ENCODE measurements at places on chromosomes 1 and 21.

- DNase-seq: peak; percentile 69
These were observed 26.7 kb upstream of the RPTN start for GRCh38 chr1:152185544-152186391.

GRCh38 chr1:81967951-81968350 lies 167.2 kb downstream of the ADGRL2 start:
- DNase-seq: no peak

DNA sequence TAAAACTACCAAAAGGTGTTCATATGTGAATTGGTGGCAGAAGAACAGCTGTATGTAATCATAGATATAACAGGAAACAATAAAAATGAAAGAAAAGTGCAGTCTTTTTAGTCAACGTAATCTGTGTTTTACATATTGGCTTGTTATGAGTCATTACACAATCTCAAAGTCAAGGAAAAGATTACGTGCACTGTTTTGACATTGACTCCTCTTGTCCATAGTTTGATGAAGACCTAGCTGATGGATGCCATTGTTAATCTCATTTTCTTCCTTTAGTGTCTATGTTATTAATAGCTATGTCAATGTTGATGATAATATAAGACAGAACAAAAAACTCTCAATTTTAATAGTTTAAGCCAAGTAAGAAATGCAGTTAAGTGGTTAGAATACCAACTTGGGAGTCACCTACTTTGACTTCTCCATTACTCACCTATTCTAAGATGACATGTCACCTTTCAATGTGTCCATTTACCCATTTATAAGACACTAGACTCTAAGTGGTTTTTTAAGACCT lies 84.5 kb upstream of the SAMSN1 start:
- peak; percentile 21 for DNase-seq

DNA sequence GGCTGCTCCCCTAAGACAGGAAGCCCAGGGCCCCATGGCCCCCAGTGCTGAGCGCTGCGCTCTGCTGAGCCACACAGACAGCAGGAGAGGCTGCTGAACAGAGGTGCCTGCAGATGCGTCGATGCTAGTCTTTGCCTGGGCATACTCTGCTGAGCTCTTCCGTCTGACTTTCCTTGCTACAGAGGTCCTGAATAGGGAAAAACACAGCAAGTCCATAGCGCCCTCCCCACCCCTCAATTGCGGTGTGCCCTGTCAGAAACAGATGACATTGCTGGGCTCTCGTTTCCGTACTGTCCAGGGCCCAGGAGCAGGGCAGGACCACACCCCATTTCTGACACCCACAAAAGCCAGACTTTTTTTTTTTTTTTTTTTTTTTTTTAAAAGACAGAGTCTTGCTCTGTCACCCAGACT lies 252.5 kb downstream of the SDCCAG8 start:
- no peak for DNase-seq

- DNase-seq: peak; percentile 51
These were observed 38.2 kb downstream of the ZBTB17 start for GRCh38 chr1:15937706-15938168.

DNA sequence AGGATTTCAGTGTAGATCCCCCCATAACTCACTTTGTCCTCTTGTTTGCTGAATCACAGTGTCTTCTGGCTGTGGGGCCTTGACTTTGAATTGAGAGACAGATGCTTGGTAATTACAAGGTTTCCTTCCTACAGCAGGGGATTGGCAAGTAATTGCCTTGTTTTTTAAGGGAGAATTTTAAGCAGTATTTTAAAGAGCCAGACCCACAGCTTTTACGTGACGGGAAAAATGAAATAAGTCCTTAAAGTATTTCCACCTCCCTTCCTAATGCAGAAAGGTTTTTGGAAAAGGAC lies 41.0 kb downstream of the PGBD5 start:
- DNase-seq: no peak

DNA sequence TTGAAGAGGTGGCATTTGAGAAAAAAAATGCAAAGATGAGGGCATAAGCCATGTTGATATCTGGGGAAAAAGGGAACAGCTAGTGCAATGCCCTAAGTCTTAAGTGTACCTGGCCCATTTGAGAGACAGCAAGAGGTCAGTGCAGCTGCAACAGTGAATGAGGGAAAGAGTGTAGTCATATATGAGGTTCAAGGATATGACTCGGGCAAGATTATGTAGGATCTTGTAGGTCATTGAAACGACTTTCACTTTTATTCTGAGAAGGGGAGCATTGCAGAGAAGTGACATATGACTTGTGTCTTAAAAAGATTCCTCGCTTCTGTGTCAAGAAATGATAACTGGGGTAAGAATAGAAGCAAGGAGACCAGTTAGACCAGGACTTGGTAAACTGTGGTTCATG lies 31.0 kb downstream of the NTMT2 start:
- DNase-seq: no peak

- DNase-seq: no peak
These were observed 873.5 kb downstream of the TTLL7 start for GRCh38 chr1:83125456-83125855.

- no peak for DNase-seq
These were observed 2063.9 kb downstream of the MRPL39 start for GRCh38 chr21:23543333-23543732.

GRCh38 chr1:201709564-201710295 lies 119.2 kb upstream of the IPO9 start:
- peak; percentile 72 for DNase-seq

DNA sequence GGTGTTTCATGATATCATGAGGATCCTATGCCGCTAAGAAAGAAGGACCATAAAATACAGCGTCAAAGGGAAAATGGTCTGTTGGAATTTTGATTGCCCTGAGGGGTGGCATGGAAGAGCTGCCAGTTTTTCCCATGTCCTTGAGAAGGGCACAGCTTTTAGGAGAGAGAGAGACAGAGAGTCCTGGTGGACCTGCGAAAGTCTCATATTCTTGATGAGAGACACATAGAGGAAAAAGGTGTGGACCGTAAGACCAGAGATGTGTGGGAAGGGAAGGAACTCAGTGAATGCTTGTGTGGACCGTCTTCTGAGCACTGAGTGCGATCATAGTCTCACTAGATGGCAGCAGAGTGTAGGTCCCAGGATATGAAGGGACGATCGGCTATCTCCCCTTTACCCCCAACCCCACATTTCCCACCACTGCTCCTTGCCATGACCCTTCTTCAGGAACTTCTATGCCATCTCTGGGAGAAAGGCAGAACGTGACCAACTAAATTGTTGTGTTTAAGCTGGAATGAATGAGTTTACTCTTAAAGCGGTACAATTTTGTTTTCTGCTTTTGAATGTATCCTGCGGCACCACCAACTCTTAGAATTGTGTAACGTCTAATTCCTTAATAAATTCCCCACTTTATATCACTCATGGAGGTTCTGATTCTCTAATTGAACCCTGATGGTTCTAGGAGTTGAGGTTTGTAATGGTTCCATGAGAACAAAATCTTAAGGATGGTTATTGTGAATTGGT lies 117.7 kb downstream of the CTH start:
- DNase-seq: peak; percentile 14

GRCh38 chr1:4603295-4604110 lies 50.9 kb upstream of the AJAP1 start:
- peak; percentile 18 for DNase-seq

DNA sequence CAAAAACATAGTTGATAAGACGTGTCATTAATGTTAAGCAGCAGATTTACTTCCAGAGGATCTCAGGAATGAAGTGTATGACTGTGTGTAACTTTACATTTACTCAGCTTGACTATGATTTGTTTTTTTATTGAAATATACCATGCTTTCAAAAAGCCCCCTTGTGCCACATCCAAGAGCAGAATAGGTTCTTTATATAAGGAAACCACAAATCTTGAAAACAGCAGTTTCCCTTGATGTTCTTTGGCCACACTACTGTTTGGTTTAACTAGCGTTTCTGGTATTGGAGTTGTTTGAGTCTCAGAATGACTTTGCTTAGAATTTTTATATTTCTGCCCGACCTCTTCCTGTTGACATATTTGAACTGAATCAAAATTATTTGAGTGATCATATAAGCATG lies 25.0 kb downstream of the LRRC8C start:
- DNase-seq: no peak

- DNase-seq: no peak
These were observed 680.5 kb downstream of the PTPRU start for GRCh38 chr1:29916656-29917369.

DNA sequence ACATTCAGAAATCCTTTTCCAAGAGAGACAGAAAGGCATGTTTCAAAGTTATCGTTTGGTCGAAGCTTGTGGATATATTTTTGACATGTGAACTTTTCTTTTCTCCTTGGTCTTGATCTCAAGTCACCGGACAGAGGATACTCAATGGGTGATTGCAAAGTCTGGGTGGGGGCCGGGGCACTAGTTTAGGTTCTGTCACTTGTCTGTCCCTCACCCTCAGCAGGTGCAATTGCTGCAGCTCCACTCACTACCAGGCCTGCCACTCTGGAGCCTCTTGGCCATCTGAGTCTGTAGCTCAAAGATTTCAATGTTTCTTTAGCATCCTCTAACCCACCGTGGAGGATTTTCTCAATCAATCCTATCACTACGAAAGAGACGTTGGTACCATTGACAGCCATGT lies 246.0 kb upstream of the C1orf174 start:
- DNase-seq: no peak

DNA sequence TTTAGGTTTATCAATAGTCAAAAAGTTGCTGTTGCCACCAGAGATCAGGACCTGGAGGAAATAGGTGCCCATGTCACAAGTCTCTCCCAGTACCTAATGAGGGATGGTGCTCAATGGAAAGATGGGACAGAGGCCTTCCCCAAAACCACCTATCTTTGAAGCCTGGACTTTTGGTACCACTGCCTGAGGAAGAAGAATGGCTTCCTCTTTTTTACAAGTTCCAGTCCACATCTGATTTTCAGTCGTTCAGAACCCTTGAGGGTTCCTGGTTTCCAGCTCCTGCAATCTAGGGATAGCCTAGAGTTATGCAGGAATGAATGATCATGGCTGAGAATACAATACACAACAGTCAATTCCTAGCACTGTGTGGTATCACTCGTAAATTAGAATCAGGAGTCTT lies 5.7 kb downstream of the CATSPERE start:
- DNase-seq: no peak

- DNase-seq: no peak
These were observed 30.2 kb upstream of the RNF187 start for GRCh38 chr1:228457017-228457395.

DNA sequence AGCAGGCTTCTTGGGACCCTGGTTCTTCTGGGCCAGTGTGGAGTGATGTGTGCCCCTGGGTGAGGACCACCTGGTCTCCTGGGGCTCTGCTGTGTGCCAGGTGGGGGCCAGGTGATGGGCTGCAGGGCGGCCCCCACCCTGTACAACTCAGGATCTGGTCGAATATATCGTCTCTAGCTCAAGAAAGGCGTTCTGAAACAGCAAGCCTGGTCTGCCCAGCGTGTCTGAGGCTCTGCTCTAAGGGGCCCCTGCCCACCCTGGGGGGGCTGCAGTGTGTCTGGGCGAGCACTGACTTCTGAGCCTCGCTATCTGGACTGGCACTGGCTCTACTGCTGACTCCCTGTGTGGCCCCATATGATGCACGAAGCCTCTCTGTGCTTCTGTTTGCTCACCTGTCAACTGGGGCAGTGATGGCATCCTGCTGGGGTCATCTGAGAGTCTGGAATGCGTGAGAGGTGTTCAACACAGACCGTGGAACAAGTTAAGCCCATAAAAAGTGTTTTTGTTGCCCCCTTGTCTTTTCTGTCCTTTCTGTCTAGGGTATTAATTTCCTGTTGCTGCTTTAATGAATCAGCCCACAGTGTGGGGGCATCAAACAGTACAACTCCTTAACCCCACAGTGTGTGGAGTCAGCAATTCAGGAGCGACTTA lies 56.0 kb upstream of the TRAPPC10 start:
- no peak for DNase-seq

- no peak for DNase-seq
These were observed 69.5 kb downstream of the MAN1C1 start for GRCh38 chr1:25685938-25686665.

DNA sequence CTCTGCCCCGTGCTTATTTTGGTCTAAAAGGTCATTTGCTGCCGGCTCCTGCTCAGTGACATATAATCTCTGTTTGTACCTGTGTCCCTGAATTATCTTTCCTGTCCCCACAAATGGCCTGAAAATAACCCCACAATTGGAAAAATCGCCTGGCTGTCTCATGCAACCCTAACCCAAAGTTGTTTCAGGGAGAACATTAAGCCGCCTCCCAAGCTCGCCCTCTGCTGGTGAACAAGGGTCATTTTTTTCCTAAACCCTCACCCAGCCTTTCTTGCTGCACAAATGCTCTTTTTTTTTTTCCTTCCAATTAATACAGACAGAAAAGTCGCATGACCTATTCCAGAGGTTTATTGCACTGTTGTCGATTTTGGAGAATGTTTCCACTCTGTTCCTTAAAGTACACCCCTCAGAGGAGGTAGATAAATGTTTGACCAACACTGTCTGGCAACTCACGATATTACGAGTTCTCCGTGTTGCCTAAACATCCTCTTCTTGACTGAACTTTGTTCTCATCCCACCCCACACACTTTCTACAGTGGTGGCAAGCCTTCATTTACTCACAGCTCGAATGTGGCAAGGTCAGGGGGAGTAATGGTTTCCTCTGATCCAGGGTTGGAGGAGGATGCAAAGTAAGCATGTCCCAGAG lies 148.7 kb downstream of the ZZZ3 start:
- peak; percentile 64 for DNase-seq

DNA sequence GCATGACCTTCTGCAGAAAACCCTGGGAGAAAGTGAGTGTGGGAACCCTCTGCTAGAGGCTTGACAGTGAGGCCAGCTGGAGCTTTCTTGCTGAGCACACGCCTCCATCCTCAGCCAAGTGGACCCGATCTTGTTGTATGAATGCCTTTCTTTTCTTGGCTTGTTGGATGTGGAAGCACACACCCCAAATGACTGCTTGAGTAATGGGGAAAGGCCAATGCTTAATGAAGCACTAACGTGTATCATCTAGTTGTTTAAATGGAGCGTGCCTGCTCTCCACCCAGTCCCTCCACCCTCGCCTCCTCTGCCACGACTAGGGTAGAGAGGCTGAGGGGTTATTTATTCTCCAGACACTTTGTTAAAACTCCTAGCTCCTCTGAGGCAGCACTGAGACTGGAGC lies 54.3 kb upstream of the IKBKE start:
- DNase-seq: no peak

DNA sequence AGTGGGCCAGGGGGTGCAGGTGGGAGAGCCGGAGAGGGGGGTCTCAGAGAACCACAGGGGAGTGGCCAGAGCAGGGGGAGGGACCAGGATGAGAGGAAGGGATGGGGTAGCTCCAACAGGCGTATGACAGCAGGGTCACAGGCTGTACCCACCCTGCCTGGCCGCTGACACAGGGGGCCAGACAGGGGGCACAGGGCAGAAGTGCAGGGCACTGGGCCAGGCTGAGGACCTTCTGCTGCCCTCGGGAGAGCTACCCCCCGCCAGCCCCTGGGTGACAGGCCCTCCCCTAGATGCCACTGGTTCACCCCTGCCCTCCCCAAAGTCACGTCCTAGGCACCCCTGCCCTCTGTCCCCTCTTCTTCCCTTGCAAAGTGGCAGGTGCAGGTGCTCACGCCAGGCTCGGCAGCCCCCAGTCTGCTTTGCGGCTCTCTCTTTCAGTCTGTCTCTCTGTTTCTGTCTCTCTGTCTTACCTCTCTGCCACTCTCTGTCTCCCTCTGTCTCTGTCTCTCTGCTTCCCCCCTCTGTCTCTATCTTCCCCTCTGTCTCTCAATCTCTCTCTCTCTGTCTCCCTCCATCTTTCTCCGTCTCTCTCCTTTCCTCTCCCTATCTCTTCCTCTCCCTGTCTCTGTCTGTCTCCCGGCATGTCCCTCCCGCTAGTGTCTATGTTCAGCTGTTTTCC lies 48.5 kb downstream of the WNT9A start:
- no peak for DNase-seq

Measured in suppressor macrophage treated with lipopolysaccharide for 4 hours (primary cell).